ENCODE measurements at places on chromosomes 11 and 22.

- no peak for DNase-seq
Measured at GRCh38 chr11:126189109-126189929, 22.1 kb downstream of the RPUSD4 start.

- DNase-seq, result no peak
Measured at GRCh38 chr22:47206164-47206563, 443.7 kb downstream of the TBC1D22A start.

DNA sequence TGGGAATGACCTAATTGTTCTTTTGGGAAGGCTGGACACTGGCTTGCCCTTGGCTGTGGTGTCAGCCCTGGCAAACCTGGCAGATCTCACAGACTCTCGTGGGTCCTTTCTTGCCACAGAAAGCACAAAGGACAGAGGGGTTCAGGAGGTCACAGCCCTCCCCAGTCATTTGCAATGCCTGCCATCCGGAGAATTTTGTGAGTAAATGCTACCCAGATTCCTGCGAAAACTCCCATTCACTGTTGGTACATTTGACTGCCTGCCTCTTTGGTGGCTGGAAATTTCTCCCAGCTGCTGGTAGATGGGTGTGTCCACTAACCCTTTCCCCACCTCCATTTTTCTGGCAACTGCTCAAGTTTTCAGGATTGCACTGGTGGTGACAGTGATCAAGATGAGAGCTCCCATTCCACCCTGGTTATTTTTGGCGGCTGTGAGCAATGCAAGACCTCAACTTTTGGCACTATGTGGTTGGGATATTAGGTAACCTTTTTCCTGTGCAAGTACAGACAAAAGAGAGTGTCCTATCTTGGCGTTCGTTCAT lies 155.7 kb downstream of the NAV2 start:
- DNase-seq, result no peak

- DNase-seq, result no peak
Measured at GRCh38 chr22:31099386-31099785, 8.0 kb downstream of the SELENOM start.

DNA sequence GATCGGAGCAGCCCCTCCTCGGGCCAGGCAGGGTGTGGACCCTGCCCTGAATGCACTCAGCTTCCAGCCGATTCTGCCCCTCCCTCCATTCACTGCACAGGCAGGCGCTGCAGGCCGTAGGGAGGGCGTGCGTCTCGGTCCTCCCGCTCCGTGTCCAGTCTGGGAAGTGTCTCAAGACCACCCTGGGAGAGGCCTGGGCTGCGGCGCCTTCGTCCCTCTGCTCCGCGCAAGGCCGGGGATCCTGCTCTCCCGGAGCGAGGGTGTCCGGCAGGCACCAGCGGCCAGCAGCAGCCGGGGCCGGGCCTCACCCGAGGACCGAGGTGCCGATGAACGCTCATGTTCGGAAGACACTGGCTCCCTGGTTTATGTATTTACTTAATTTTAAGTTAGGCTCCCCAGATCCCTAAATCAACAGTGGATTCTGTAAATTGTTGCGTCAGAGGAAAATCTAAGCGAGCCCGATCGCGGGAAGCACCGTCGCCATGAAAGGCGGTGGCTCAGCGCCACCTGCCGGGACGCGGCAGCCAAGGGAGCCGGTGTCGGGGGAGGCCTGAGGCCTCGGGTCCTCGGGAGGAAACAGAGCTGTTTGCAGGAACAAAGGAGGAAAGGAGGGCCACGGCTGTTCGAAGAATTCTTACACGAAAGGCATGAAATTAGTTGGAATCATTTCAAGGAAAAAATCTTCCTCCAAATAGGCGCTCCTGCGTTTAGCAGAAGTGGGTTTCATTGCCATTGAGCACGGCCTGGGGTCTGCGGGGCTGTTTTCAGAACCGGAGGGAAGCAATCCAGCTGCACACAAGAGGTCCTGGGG lies 195.3 kb downstream of the BRD1 start:
- peak; percentile 30 for DNase-seq

GRCh38 chr11:95045812-95046211 lies 3.4 kb upstream of the KDM4F start:
- DNase-seq, result no peak

- no peak for DNase-seq
Measured at GRCh38 chr11:126341760-126342161, 13.7 kb upstream of the ST3GAL4 start.

DNA sequence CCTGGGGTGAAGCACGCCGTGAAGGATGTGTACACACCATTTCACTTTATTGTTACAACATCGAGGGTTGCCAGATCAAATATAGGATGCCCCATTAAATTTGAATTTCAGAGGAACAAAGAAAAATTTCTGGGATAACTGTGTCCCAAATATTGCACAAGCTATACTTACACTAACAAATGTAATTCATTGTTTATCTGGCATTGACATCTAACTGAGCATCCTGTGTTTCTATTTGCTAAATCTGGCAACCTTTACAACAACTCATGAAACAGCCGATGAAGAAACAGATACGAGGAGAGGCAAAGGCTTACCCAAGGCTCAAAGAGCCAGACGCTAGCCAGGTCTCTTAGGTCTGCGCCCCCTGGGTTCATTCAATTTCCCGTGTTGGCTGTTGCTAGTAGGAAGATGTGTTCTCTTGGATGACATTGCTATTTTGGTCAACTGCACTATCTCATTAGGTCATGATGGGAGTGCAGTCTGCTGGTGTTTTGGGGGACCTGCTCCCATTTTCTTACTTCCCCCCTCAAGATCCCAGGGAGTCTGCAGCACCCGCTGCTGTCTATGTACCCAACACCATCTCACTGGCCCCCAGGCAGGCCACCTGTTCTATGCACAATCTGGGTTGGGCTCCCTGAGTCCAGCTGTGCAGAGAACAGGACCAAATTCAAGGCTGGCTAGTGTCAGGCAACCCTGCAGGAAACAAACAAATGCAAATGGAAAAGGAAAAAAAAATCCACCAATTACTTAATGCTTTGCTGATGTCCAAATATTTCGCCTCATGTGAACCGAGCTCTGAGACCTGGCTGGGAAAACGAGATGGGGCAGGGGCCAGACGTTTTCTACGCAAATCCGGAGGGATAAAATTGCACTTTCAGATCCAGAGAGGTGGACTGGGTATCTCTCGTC lies 560.9 kb downstream of the MIAT start:
- no peak for DNase-seq

DNA sequence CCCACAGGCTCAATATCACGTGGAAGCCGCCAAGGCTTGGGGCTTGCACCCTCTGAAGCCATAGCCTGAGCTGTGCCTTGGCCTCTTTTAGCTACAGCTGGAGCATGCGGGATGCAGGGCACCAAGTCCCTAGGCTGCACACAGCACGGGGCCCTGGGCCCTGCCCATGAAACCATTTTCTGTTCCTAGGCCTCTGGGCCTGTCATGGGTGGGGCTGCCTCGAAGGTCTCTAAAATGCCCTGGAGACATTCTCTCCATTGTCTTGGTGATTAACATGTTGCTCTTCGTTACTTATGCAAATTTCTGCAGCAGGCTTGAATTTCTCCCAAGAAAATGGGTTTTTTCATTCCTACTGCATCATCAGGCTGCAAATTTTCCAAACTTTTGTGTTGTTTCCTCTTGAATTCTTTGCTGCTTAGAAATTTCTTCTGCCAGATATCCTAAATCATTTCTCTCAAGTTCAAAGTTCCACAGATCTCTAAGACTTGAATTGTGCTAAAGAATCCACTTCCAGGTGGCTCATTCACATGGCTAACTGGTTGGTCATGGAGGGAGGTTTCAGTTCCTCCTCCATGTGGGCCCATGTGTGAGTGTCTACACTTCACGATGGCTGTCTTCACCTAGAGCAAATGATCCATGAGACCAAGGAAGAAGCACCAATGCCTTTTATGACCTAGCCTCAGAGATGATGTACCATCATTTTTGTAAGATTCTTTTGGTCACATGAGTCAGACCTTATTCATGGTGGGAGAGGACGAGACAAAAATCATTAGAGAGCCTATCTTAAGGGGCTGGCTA lies 7.4 kb upstream of the CREBZF start:
- DNase-seq, result no peak

DNA sequence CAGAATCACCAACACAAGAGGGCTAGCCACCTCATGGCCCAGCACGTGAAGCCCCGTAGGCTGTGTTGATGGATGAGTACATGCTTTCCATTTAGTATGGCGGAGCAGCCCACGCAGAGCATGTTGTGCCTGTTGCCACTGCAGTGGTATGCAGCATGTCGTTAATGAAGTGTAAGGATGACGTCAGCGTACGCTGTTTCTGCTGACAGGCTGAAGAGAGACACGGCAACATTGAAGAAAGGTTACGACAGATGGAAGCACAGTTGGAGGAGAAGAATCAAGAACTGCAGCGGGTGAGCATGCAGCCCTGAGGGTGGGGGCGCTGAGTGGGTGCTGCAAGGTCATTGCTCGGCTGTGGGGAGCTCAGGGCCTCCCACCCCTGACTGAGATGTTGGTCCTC lies 62.8 kb downstream of the PPFIA1 start:
- no peak for DNase-seq

DNA sequence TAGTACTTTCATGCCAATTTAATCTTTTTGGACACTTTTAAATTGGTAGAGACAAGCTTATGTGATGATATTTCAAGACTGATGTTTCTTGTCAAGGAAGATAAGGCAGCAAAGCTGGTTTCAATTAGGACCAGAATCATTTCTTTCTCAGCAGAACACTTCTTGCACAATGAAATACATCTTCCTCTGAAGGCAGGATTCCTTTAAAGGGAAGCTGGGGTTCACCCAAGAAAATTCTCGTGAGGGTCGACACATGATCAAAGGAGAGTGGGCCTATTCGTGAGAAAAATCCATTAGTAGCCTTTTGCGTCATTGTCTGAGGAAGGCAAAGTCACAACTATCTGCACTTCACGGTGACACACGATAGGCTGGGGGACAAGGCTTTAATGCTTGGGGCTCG lies 17.6 kb downstream of the TTC12 start:
- DNase-seq, result no peak

DNA sequence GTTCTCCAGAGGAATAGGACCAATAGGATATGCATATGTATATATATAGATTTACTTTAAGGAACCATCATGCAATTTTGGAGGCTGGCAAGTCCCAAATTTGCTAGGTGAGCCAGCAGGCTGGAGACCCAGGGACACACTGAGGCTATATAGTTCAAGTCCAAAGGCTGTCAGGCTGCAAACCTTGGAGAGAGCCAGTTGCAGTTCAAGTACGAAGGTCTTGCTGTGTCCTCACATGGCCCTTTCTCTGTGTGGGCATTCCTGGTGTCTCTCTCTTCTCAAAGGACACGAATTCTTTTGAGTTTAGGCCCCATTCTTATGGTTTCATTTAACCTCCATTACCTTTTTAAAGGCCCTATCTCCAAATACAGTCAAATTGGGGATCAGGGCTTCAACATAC lies 134.4 kb upstream of the SORL1-AS1 start:
- no peak for DNase-seq

Measured in NCI-H2227 treated with DMSO at 0.1 percent for 48 hours (cell line).